ENCODE measurements at places on chromosomes 12 and 14.

DNA sequence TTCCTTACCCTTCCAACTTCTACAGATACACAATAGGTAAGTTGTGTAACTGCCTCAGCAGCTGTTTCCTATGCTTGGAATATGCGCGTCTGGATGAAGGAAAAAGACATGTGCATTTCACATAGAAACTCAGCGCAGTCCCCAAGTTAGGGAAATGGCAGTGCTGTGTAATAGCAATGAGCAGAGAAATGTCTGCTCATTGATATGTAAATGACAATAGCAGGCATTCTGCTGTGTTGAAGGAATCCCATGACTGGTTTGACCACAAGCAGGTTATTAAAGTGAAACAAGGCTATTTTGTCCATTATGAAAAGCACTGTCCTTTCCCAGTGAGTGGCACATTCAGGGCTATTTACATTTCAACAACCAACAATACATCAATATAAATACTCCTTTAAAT is 106.6 kb downstream of the BTG1 start:
- H3K27ac ChIP-seq: no peak overlapping the region
- H3K27me3 ChIP-seq: no peaks in the 10 kb centered on the region
- peaks cover 43% of the 10 kb centered on the region for H3K4me1 ChIP-seq
- DNase-seq: no peak
- no peaks in the 10 kb centered on the region for H3K36me3 ChIP-seq

GRCh38 chr14:52325126-52325525 is 11.0 kb downstream of the PTGER2 start:
- H3K4me3 ChIP-seq: no peak overlapping the region
- peaks cover 63% of the 10 kb centered on the region for H3K4me1 ChIP-seq
- H3K36me3 ChIP-seq: no peaks in the 10 kb centered on the region
- no peak overlapping the region for H3K27ac ChIP-seq
- no peaks in the 10 kb centered on the region for H3K27me3 ChIP-seq
- DNase-seq: no peak

DNA sequence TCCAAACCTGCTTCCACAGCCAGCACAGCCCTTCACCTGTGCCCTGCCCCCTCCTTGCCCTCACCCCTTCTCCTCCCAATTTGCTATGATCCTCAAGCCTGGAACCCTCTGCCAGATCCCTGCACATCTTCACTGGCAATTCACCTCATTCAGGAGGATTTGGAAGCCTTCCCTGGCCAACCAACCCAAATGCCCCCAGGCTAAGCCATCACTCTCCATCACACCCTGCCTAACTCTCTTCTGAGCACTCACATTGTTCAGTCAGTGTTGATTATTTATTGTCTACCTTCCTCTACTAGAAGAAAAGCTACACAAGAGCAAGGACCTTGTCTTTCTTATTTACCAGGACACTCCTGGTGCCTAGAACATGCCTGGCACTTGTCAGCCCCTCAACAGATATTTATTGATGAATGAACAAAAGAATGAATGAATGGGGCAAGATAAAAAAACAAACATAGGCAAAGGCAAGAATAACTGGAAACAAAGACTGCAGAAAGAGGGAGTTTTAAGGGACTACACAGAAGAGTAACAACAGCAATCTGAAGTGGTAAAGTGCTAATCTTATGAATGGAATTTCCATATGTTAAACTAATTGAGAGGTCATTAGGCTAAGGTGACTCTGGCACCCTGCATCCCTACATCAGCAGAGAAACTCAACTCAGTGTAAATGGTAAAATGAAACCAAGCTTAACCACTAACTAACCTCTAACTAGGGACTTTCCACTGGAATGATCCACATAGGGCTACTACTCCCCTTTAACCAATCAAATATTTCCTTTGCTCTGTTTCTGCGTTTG is 33.4 kb downstream of the TMTC1 start:
- DNase-seq: no peak
- H3K4me3 ChIP-seq: no peak overlapping the region
- H3K27me3 ChIP-seq: no peaks in the 10 kb centered on the region
- no peaks in the 10 kb centered on the region for H3K36me3 ChIP-seq

DNA sequence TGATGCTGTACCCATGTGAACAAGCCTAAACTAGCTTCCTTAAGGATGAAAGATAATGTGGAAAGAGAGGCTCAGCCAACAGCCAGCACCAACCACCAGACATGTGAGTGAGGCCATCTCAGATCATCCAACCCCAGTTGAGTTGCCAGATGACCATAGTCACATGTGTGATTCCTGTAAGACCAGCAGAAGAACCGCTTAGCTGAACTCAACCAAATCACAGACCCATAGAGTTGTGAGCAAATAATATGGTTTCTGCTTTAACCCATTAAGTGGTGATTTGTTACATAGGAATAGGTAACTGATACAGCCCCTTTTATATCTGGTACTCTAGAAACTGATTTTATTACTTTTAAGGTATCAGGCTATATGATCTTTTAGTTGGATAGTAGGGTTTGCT is 17.6 kb upstream of the ELK3 start:
- no peaks in the 10 kb centered on the region for H3K36me3 ChIP-seq
- H3K4me1 ChIP-seq: no peaks in the 10 kb centered on the region
- H3K27ac ChIP-seq: no peak overlapping the region
- no peak overlapping the region for H3K4me3 ChIP-seq

- H3K4me3 ChIP-seq: no peak overlapping the region
- DNase-seq: no peak
- no peaks in the 10 kb centered on the region for H3K36me3 ChIP-seq
- no peaks in the 10 kb centered on the region for H3K27me3 ChIP-seq
Measured at GRCh38 chr14:46653031-46653755, 1.6 kb upstream of the RPL10L start.

DNA sequence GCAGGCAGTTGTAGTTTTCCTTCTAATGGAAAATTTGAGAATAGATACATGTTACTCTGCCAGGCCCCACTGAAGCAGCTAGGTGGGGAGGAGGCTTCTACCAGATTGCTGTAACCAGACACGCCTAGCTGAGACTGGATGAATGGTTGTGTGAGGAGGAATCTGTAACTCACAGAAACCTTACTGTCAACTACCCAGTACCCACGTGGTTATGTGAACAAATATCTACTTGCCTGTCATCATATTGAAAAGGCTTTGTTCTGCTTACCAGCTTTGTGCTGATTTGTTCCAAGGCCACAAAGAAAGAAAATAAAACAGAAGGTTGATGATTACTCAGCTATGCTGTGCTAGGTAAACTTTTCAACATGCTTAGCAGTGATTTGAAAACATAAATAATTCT is 167.2 kb downstream of the CAPZA3 start:
- H3K4me3 ChIP-seq: no peak overlapping the region
- no peak for DNase-seq
- no peaks in the 10 kb centered on the region for H3K27me3 ChIP-seq
- H3K4me1 ChIP-seq: no peaks in the 10 kb centered on the region
